Aorta (tissue), 5 donors: ENCODE measurements at places on chromosomes 6 and 20. TPM values are rescaled to one million over a fixed set of nuclear protein-coding genes. Genes with fewer than 3 reads are reported as not detected.

The COX4I2 gene
- total RNA-seq: 5.2 TPM

DNA sequence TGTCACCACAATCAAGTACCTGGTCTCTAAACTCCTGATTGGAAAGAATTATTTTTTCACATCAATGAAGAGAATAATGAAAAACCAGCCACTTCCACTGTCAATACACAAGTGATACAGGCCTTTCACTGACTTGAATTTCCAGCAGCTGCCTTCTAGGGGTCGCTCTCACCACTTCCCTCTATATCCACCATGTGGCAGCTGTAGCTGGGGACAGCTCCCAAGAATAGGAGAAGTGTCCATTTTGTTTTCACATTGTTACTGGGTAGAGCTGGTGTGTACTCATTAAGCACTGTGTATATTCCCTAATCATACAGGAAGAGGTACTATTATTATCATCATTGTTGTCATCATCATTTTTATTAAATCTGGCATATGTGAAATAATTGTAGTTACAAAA lies 438.4 kb upstream of the SPTLC3 start:
- H3K36me3 ChIP-seq: no peaks in the 10 kb centered on the region
- no peak for DNase-seq
- no peaks in the 10 kb centered on the region for H3K4me1 ChIP-seq
- H3K27me3 ChIP-seq: no peaks in the 10 kb centered on the region

DNA sequence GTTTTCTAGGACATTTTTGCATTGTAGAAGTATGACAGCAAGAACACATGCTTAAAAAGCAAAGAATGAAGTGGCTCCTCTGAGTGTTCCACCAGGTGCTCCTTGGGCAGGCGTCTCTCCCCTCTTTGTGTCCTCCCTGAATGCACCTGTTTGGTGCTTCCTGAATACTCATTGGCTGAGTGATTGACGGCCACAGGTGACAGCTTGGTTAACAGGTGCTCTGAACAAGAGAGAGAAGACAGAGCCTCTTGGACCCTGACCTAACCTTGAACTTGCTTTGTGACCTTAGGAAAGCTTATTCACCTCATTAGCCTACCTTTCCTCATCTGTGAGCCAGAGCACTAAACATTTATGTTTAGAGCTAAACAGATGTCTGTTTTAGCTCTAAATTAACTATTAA lies 93.7 kb downstream of the TULP4 start:
- peaks cover 2% of the 10 kb centered on the region for H3K4me1 ChIP-seq
- no peaks in the 10 kb centered on the region for H3K36me3 ChIP-seq
- no peaks in the 10 kb centered on the region for H3K27me3 ChIP-seq
- no peak for DNase-seq

GRCh38 chr20:31670371-31671228 lies 32.9 kb downstream of the COX4I2 start:
- peak; percentile 80 for DNase-seq
- peaks cover 1% of the 10 kb centered on the region for H3K36me3 ChIP-seq
- no peak overlapping the region for H3K4me3 ChIP-seq
- peak overlapping the region; percentile 100 for H3K27ac ChIP-seq
- H3K4me1 ChIP-seq: peaks cover 10% of the 10 kb centered on the region

DNA sequence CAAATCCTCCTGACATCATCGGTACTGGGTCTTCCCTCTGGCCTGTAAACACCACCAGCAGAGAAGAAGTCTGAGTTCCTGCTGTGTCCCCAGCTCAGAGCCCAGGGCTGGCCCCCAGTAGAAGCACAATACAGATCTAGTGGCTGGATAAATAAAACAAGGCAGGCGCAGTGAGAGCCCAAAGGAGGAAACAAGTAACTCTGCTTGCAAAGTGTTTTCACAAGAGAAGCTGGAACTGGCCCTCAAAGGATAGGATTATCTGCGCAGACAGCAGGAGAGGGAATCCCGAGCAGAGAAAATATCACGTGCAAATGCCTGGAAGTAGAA lies 205.1 kb downstream of the ZDHHC14 start:
- no peaks in the 10 kb centered on the region for H3K27me3 ChIP-seq
- DNase-seq: no peak

- DNase-seq: peak; percentile 10
- no peaks in the 10 kb centered on the region for H3K27me3 ChIP-seq
- H3K4me1 ChIP-seq: no peaks in the 10 kb centered on the region
- peaks cover 2% of the 10 kb centered on the region for H3K36me3 ChIP-seq
- H3K4me3 ChIP-seq: no peak overlapping the region
These were observed 169.0 kb downstream of the SMOC2 start for GRCh38 chr6:168609914-168610490.

DNA sequence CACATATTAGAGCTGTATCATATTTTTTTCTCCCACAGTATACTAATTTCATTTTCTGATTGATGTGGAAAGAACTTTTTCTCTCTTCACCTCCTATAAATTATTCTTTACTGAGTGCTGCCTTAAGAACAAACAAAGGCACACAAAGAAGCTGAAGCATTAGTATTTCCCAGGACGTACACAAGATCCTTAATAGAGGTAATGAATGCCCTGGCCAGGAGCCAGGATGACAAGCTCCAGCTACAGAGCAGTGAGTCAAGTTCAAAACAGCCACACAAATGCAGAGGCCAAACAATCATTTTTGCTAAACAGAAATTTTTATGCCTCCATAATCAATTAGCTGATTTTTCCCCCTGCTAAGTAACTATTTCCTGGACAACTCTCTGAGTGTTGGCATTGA lies 639.6 kb downstream of the EPHA7 start:
- no peak overlapping the region for H3K4me3 ChIP-seq
- H3K27me3 ChIP-seq: no peaks in the 10 kb centered on the region
- H3K4me1 ChIP-seq: no peaks in the 10 kb centered on the region

- H3K36me3 ChIP-seq: no peaks in the 10 kb centered on the region
- DNase-seq: no peak
- no peaks in the 10 kb centered on the region for H3K27me3 ChIP-seq
These were observed 42.0 kb upstream of the PXDC1 start for GRCh38 chr6:3793545-3793944.

The SFTA2 gene
- total RNA-seq: not detected

- DNase-seq: peak; percentile 64
- H3K4me1 ChIP-seq: no peaks in the 10 kb centered on the region
- H3K36me3 ChIP-seq: no peaks in the 10 kb centered on the region
- H3K4me3 ChIP-seq: no peak within 1 kb of the TSS
These were observed at the start of gene TCP11 for GRCh38 chr6:35141007-35141655. Gene TCP11 (minus strand): TSS chr6:35141339. CDS start chr6:35140870, 469 bp downstream.

DNA sequence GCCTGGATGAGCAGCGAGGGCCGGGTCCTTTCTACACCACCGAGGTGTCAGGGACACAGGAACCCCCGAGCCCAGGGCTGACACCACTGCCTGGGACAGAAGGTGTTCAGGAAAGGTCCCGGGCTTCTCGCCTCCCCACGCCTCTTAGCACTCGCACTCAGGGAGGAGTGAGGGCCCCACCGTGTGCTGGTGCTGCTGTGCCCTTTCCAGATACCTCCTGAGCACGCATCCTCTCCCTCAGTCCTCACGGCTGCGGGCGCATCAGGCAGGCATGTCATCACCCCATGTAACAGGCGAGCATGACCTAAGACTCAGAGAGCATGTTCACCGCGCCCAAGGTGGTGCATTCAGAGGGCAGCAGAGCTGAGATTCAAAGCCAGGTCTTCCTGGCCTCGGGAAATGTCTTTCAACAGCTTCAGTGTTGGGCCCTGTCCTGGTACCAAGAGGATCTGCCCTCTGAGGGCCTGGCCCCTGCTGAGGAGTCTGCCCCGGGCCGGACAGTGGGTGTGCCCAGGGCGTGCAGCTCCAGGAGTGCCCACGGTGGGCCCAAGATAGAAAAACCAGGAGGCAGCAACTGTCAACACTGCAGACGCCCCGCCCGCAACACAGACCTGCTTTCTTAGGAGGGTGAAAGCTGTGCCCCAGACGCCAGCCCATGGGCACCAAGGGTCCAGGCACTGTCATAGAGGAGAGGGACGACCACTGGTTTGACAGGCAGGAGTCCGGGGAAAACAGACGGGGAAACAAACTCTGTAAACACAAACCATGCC lies 29.2 kb downstream of the TGM2 start:
- peak; percentile 68 for DNase-seq
- no peak overlapping the region for H3K4me3 ChIP-seq
- H3K36me3 ChIP-seq: peaks cover 4% of the 10 kb centered on the region
- H3K4me1 ChIP-seq: no peaks in the 10 kb centered on the region
- no peaks in the 10 kb centered on the region for H3K27me3 ChIP-seq
- no peak overlapping the region for H3K27ac ChIP-seq

DNA sequence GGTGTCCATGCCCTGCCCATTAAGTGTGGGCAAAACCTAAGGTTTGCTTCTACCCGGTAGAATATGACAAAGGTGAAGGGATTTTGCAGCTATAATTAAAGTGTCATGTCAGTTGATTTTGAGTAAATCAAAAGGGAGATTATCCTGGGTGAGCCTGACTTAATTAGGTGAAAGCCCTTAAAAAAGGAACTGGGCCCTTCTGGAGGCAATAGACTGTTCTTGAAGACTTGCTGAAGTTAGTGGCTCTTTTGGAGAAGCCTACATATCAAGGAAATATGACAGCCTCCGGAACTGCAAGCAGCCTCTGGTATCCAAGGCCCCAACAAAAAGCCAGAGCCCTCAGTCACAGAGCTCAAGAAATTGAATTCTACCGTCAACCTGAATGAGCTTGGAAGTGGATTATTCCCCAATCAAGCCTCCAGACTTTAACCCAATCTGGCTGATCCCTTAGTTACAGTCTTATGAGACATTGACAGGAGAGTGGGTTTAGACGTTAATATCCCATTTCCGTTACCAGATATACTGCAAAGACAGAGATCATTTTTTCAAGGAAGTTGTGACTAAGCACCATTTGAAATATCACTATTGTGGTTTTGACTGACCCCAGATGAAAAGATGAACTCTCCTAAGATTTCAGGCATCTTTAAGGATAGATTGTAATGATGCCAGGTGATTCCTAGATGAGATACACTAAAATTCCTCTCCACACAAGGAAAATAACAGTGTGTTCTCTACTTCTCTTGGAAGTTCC lies 303.4 kb downstream of the PLCB1 start:
- DNase-seq: no peak
- H3K36me3 ChIP-seq: no peaks in the 10 kb centered on the region
- no peaks in the 10 kb centered on the region for H3K27me3 ChIP-seq
- H3K27ac ChIP-seq: no peak overlapping the region
- H3K4me1 ChIP-seq: no peaks in the 10 kb centered on the region
- H3K4me3 ChIP-seq: no peak overlapping the region
